Aorta (tissue), 5 donors: ENCODE measurements at places on chromosomes 4 and X.

DNA sequence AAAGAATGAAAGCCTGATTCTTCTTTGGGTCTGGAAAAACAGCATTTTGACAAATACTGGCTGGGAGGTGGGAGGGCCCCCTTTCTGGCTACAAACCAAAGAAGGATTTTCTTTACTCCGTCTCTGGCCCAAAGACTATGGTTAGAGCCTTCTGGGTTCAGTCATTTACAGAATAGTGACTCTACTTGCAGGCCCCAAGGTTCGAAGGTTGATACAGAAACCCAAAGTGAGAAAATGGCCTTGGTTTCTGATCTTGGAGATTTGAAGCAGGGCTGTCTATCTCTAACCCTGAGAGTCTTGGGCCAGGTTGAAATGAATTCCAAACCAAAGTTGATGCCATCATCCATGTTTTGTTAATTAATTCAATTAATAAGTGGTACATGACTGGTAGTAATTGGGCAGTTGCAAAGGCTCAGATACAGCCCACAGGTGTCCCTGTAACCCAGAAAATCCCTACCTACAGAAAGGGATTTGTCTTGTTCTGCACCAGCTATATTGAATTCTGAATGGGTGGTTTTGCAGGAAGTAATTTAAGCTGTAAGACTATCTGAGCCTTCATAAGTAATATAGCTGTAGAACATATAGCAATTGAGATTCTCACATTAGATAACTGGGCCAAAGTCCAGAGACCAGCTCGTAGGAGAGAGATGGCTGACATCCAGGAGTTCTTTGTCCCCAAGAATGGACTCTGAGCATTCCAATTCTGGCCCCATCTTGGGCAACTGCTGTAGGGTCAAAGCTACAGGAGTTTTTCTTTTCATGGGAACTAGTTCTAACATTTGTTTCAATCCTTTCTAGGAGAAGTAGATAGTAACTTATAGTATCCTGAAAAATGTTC, 34.5 kb downstream of the CHRNA9 start:
- DNase-seq: no peak
- H3K36me3 ChIP-seq: no peaks in the 10 kb centered on the region
- H3K4me3 ChIP-seq: no peak overlapping the region
- H3K27me3 ChIP-seq: no peaks in the 10 kb centered on the region
- no peak overlapping the region for H3K27ac ChIP-seq

DNA sequence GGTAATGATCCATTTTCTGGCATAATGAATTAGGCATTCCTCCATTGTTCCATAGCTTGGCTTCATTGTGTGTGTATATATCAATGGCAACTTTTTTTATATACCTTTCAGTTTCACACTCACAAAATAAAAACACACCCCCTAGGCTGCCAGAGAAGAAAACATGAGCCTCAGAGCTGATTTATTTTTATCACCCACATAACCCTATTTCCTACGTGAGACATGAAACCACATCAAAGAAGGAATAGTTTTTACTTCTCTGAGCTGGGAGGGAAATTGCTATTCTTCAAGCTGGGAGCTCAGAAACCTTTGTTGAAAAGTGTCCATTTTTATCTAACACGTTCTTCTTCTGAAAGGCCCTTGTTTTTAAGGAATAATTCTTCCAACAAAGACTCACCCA, 126.7 kb upstream of the RAI2 start:
- no peaks in the 10 kb centered on the region for H3K36me3 ChIP-seq
- no peaks in the 10 kb centered on the region for H3K4me1 ChIP-seq
- no peaks in the 10 kb centered on the region for H3K27me3 ChIP-seq
- DNase-seq: no peak
- H3K27ac ChIP-seq: no peak overlapping the region

GRCh38 chrX:44020693-44021092, 47.5 kb upstream of the NDP start:
- no peak for DNase-seq
- H3K4me3 ChIP-seq: no peak overlapping the region
- no peaks in the 10 kb centered on the region for H3K36me3 ChIP-seq
- H3K27me3 ChIP-seq: no peaks in the 10 kb centered on the region

DNA sequence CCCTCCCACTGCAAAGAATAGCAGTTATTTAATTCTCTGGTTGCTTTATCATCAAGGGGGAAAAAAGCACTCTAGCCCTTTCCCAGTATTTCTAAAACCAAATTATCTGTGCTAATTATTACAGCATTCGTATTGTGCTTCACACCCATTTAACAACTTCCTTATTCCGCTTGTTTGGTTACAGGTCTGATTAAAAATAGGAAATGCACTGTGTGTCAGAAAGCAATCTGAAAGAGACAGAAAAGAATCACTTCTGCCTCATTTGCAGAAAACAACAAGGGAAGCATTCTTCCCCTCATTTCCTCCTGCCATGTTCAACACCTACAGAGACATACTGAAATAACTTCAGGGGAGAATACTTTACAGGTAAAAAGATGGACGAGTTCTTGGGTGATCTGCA, 114.9 kb upstream of the MAP3K15 start:
- no peaks in the 10 kb centered on the region for H3K27me3 ChIP-seq
- DNase-seq: no peak
- H3K27ac ChIP-seq: no peak overlapping the region

GRCh38 chrX:38103857-38104812, 97.8 kb downstream of the SYTL5 start:
- no peaks in the 10 kb centered on the region for H3K36me3 ChIP-seq
- peaks cover 2% of the 10 kb centered on the region for H3K4me1 ChIP-seq
- no peak overlapping the region for H3K27ac ChIP-seq
- no peak overlapping the region for H3K4me3 ChIP-seq
- DNase-seq: no peak
- H3K27me3 ChIP-seq: no peaks in the 10 kb centered on the region
